ENCODE measurements at places on chromosomes 1 and 21. TPM values are rescaled to one million over a fixed set of nuclear protein-coding genes. Genes with fewer than 3 reads are reported as not detected.

The CBR3 gene
- total RNA-seq: 26.3 TPM

The RPTN gene
- not detected for total RNA-seq

The RIPK4 gene
- 0.15 TPM for total RNA-seq

The SPATA21 gene
- not detected for total RNA-seq

The ADGRL4 gene
- total RNA-seq: 6.9 TPM

The TSPAN1 gene
- total RNA-seq: not detected

The MAP1LC3C gene
- 0.87 TPM for total RNA-seq

The ATPAF1 gene
- total RNA-seq: 71.0 TPM

The REN gene
- not detected for total RNA-seq
